ENCODE measurements at places on chromosomes 12 and 14.

DNA sequence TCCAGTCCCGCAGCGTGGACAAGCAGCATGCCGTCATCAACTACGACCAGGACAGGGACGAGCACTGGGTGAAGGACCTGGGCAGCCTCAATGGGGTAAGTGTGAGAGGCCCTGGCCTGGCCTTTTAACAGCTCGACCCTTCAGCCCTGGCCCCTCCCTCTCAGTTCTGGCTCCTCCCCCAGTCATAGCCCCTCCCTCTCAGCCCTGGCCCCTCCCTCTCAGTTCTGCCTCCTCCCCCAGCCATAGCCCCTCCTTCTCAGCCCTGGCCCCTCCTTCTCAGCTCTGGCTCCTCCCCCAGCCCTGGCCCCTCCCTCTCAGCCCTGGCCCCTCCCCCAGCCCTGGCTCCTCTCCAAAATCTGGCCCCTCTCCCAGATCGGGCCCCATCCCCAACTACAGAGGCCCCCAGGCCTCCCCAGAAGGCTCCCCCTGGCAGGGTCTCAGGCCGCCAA, 11.2 kb downstream of the CEP170B start:
- DNase-seq: no peak

- DNase-seq: no peak
Observed at GRCh38 chr12:116590561-116590960, 31.4 kb downstream of the MAP1LC3B2 start.

DNA sequence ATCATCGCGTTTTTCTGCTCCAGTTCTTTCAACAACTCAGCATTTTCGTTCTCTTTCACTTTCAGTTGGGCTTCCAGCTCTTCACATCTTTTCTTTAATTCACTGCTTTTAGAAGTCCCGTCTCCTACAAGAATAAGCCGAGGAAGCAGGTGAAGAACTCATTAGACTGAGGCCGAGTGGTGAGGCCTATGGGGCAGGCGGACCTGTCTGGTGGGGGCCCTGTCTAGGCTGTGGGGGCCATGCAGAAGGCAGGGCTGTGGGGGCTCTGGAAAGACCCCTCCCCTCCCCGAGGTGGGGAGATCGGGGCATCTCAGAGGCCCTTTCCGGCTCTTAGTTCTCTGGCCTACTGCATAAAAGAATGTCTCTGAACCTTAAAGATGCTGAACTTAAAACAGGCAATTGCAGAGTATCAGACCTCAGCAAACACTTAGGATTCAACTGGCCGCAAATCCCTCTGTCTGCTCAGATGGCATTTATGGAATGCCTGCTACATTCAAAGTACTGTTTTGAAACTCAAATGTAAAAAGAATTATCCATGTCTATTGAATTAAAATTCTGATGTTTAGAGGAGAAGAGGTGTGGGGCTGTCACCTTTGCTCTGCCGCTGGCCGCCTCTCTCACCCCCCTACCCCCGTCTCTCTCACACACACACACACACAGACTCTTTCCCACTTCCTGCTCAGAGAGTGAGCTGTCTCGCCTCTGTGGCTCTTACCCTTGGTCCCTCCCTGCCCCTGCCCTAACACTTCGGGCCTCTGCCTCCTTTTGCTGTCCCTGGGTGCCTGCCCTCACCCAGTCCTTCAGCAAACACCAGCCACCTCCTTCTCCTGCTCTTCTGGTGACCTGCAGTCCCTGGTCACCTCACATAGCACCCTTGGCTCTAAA, 34.7 kb downstream of the CCDC92 start:
- no peak for DNase-seq

GRCh38 chr14:38208618-38209562, 1.2 kb downstream of the SSTR1 start:
- no peak for DNase-seq

GRCh38 chr14:92513204-92513965, at the start of gene RIN3:
RIN3 (plus strand) TSS chr14:92513781; CDS start chr14:92513933, 152 bp downstream.
- DNase-seq: no peak

DNA sequence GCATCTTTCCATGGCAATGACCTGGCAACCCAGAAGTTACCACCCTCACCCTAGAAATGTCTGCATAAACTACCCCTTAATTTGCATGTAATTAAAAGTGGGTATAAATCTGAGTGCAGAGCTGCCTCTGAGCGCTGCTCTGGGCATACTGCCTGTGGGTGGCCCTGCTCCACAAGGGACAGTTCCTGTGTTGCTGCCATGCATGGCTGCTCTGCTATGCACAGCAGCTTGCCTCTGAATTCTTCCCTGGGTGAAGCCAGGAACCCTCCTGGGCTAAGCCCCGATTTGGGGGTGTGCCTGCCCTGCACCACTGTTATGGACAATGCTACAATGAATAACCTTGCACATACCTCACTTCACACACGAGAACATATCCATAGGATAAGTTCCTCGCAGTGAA, 35.7 kb upstream of the GPR132 start:
- no peak for DNase-seq

DNA sequence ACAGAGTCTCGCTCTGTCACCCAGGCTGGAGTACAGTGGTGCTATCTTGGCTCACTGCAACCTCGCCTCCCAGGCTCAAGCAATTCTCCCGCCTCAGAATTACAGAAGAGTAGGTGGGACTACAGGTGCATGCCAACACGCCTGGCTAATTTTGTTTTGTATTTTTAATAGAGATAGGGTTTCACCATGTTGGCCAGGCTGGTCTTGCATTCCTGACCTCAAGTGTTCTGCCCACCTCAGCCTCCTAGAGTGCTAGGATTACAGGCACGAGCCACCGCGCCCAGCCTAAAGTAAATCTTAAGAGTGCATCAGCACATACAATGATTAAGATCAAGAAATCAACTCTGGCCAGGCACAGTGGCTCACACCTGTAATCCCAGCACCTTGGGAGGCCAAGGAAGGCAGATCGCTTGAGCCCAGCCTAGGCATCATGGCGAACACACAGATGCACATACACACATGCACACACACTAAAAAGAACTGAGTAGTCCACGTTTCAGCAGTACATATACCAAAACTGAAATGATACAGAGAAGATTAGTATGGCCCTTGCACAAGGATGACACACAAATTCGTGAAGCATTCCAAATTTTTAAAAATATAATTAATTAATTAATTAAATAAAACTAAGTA, 65.0 kb downstream of the HECTD1 start:
- no peak for DNase-seq

- DNase-seq: no peak
Observed at GRCh38 chr12:52927964-52928363, 21.0 kb upstream of the KRT18 start.
